Left kidney (tissue), 8 donors: ENCODE measurements at places on chromosomes 16 and 17.

DNA sequence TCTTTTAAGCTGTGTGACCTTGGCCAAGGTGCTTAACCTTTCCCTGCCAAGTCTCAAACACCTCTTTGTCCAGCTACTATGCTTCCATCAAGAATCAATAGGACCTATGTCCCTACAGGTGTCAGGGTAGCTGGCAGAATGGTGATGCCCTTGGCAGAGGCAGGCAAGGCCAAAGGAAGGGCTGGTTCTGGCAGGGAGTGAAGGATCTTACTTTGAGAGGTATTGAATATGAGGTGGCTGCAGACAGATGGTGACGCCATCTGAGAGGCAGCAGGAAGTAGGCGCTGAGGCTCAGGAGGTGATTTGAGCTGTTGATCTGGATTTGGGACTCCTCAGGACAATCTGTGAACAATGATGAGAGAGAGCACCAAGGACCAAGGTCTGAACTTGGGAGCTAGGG is 12.5 kb downstream of the ABCC3 start:
- DNase-seq = no peak

- no peak for DNase-seq
These were observed 43.4 kb downstream of the KSR1 start for GRCh38 chr17:27499451-27500265.

GRCh38 chr16:88541831-88542616 is 28.2 kb upstream of the ZC3H18 start:
- DNase-seq = no peak

GRCh38 chr17:80679816-80680215 is 135.2 kb downstream of the RPTOR start:
- DNase-seq = no peak
